ENCODE measurements at places on chromosomes 4 and X.

DNA sequence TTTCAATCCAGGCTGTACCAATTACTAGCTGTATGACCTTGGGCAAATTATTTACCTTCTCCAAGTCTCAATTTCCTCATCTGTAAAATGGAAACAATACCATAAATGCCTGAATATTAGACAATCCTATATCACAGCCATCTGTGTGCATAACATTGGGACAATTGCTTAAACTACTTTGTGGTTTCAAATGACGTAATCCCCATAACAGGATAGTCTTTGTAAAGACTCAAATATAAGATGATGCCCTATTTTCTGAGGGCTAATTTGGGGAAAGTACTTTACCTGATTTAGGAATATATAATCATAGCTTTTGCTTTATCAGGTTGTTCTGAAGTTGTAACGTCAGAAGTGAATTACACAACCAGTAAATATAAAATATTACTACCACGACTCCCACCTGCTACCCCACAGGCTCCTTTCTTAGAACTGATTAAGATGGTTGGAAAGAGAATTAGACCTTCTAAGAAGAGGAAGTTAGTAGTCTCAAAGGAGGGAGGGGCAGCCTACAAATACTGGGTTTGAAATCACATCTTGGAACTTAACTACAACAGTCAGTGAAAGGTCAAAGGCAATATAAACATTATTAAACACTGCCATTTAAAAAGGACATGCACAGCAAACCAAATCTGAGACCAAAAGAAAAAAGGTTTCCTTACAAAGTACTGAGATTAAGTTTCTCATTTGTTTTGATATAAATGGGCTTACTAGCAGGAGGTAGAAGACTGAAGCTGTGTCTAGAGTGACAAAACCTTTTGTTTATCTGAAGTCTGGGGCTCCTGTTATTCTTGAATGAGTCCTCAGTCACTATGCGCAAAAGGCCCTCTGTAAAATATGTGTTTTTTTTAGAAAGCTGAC lies 215.0 kb downstream of the SCFD2 start:
- DNase-seq: no peak

DNA sequence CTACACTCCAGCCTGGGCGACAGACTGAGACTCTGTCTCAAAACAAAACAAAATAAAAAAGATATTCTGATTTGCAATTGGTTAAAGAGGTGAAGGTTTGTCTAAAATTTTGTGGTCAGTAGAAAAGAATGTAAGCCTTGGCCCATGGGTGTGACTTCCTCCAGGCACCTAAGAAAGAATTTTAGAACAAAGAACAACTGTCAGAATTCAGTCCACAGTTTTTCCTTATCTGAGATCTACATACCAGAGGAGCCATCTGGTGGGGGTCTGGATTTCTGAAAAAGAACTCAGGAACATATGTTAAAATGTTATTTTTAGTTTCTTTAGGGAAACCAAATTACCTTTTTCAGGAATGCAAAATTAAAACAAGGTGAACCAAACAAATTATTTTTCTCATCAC lies 434.1 kb downstream of the ANKRD50 start:
- no peak for DNase-seq

GRCh38 chrX:106999002-106999975 lies 723 bp downstream of the MORC4 start:
- peak; percentile 66 for DNase-seq

GRCh38 chr4:6929812-6930464 lies 20.3 kb downstream of the TBC1D14 start:
- peak; percentile 65 for DNase-seq

GRCh38 chr4:130233377-130234047 lies 1137.6 kb downstream of the C4orf33 start:
- no peak for DNase-seq

- DNase-seq: no peak
Observed at GRCh38 chr4:170388255-170388654, 298.5 kb upstream of the AADAT start.

DNA sequence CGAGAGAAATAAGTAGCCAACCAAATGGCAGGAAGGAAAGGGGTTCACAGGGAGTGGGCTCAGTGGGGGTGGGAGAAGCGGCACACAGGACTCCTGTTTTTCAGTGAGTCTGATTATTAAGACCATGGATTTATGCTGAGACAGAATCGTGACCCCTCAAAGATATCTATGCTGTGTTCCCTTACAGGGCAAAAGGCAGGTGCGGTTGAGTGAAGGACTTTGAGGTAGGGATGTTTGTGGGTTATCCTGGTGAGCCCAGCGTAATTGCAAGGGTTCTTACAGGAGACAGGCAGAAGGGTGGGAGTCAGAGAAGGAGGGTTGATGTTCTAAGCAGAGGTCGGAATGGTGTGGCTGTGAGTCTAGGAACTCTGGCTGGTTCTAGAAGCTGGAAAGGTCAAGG lies 73.0 kb downstream of the EVC start:
- DNase-seq: no peak

GRCh38 chr4:185625503-185625902 lies 90.2 kb upstream of the PDLIM3 start:
- DNase-seq: no peak

DNA sequence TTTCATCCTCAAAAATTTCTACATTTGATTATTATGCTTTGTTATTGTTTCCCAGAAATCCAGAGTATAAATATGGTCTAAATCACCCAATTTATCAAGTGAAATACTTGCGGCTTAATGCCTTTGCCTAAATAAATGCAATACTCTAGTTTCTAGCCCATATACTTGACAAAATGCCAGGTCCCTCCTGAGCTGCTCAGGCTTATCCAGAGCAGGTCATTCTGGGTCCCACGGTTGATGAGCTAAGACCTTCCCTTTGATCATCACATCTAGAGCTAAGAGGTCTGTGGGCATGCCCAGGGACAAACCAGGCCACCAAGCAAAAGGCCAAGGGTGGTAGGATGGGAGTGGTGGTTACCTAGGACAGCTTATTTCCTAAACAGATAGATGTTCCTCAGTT lies 180.1 kb downstream of the SMIM20 start:
- DNase-seq: no peak

- DNase-seq: peak; percentile 15
Observed at GRCh38 chr4:16728849-16729248, 169.6 kb downstream of the LDB2 start.

- DNase-seq: no peak
Observed at GRCh38 chr4:186693159-186693815, 30.4 kb downstream of the FAT1 start.

DNA sequence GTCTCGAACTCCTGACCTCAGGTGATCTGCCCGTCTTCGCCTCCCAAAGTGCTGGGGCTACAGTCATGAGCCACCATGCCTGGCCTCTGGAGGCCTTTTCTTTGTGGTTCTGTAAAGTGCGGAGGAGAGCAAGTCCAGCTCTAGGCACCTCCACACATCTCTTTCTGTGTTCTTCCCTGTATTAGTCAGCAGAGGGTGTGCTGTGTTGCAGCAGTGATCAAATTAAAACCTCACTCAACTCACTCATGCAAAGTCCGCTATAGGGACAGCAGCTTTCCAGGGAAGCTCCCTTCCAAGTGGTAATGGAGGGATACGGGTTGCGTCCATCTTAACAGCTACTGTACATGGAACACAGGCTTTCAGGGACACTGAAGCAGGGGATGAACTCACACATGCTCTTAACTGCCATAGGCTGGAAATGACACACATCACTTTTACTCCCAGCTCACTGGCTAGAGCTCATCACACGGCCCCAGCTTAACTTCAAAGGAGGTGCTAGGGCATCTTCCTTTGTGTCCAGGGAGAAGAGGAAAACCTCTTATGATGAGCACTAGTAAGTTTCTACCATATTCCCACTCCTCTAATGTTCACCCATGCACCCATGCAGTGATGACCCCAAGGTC lies 36.0 kb upstream of the CCNG2 start:
- DNase-seq: no peak

GRCh38 chrX:119325456-119325855 lies 73.7 kb upstream of the SLC25A43 start:
- no peak for DNase-seq

GRCh38 chrX:18855919-18856644 lies 127.8 kb downstream of the PHKA2 start:
- no peak for DNase-seq

All from brain (organoid and tissue), 16 donors.